ENCODE measurements at places on chromosomes 13 and 19. TPM values are rescaled to one million over a fixed set of nuclear protein-coding genes. Genes with fewer than 3 reads are reported as not detected.

Gene ZNF345
- 6.6 TPM for total RNA-seq

Gene ZNF235
- 3.6 TPM for total RNA-seq

Gene CEACAM8
- not detected for total RNA-seq

Gene CLDND2
- 0.62 TPM for total RNA-seq

Gene LILRB1
- 8.2 TPM for total RNA-seq

Gene TMEM38A
- 1.9 TPM for total RNA-seq

Gene ONECUT3
- total RNA-seq: not detected

DNA sequence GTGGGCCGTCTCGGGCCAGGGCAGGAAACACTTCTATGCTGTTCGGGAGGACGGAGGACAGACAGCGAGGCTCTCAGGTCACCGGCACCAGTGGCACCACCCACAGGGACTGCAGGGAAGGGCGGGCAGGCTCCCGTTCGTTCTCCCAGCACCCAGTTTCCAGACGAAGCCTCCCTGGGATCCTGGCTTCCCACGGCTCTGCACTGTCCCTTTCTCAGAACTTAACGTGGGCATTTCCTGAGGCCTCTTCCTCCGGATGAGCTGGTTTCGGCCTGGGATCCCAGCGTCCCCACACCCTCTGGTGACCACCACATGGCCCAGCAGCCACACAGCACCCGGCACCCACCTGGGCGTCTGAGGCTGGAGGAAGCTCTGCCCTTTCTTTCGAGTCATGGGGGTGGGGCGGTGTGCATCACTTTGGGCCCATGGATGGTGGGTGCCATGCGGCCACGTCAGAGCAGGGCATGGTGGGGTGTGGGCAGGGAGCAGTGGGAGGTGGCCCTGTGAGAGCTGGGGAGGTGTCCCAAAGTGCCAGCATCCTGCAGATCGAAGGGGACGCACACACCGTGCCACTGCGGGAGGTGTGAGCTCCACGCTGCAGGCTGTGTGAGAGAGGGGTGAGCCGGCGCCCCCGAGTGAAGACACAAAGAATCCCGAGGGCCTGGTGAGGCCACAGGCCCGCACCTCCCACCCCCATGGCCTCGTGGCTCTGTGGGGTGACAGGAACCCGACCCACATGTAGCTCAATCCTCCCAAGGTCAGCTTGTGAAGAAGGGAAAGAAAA, 38.7 kb upstream of the GRTP1 start:
- DNase-seq: no peak

DNA sequence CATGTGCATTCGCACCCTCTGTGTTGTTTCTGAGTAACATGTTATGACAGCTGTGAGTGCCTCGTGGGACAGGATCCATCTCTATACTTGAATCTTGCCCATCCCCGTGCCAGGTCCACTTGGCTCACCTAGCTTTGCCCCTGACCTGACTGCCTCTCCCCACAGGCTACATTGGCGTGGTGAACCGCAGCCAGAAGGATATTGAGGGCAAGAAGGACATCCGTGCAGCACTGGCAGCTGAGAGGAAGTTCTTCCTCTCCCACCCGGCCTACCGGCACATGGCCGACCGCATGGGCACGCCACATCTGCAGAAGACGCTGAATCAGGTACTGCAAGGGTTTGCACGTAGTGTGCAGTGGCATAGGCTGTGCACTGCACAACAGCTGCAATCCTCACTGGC, 53.2 kb downstream of the TMED1 start:
- DNase-seq: no peak

GRCh38 chr13:72647422-72647821, 80.0 kb downstream of the MZT1 start:
- DNase-seq: no peak

DNA sequence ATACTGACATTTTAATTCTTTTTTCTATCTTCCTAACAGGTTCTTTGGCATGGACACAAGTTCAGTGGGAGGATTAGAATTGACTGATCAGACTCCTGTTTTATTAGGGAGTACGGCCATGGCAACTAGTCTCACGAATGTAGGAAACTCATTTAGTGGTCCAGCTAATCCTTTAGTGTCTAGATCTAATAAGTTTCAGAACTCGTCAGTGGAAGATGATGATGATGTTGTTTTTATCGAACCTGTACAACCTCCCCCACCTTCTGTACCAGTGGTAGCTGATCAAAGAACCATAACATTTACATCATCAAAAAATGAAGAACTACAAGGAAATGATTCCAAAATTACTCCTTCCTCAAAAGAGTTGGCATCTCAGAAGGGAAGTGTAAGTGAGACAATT, 34.5 kb downstream of the ZMYM2 start:
- DNase-seq: no peak

- no peak for DNase-seq
Measured at GRCh38 chr13:101492251-101492910, 39.9 kb downstream of the ITGBL1 start.

GRCh38 chr13:94829185-94829836, 117.0 kb upstream of the SOX21 start:
- no peak for DNase-seq

DNA sequence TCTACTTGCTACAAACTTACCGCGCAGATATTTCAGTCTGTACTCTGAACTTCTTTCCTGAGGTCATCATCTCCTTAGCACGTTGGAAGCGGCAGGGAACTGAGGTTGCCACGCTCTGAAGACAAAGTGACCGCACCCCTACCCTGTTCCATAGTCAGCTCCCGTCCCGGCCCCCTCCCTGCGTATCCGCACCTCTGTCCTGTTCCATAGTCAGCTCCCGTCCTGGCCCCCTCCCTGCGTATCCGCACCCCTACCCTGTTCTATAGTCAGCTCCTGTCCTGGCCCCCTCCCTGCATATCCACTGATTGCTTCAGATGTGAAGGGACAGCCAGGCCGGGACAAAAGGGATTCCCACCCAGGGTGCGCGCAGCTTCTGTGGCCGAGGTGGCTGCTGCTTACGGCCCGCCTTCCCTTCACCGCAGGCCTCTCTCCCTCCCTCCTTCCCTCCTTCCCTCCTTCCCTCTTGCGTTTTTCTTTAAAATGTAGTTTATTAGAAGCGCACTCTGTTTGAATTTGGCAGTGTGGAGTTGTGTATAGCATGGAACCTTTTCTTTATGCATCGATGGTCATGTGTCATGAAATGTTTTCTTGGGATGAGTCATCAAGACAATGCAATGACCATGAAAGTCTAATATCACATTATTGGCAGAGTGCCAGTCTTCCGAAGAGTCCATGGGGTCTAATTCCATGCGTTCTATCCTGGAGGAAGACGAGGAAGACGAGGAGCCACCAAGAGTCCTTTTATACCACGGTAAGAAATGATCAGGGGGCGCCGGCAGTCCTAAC, 21.9 kb upstream of the NDUFS7 start:
- no peak for DNase-seq

DNA sequence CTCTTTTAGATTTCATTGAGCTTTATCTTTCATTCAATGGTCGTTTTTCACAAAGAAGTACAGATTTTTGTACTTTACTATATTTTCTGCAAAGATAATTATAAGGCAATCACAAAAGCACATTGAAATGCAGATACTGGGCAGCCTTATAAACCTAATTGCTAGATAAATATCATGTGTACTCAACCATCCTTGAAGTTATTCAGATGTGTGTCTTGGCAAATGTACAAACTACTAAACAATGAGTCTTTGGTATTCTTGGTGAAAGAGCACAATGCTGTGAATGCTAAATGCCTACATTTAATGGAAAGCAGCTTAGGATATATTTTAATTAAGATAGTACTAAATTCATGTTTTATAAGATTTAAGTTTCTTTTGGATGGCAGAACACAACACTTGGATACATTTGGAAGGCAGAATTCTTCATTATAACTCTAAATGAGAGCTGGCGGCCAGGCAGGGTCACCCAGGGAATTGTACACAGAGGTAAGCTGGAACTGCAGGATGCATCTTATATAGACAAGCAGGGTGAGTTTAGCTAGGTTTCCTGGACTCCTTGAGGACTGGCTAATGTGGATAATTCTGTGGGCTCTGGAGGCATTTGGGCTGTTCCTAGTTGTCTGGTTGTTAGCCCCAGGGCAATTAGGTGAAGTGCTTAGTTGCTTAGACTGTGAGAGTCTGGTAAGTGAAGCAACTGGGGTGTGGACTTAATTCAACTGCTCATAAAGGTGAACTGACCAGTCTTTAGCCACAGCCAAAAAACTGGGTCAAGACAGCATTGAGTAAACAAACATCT, 286.6 kb downstream of the PCDH20 start:
- DNase-seq: no peak

DNA sequence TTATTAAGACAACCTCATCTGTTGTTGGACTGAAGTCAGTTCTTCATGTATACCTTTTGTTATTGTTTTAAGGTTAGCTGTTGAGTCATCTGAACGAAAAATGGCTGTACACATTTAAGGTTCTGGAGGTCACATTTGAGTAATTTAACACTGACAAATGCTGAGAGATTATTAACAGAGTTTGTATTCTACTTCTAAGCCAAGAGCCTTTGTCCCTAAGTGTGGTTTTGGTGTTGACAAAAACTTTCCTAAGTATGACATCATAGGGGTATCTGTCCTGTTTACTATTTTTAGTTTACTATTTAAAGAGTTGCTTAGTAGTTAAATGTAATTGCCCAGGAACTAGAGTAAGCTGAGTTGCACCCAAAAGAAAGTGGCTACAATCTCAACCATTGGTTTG, 71.9 kb downstream of the CDK8 start:
- no peak for DNase-seq

DNA sequence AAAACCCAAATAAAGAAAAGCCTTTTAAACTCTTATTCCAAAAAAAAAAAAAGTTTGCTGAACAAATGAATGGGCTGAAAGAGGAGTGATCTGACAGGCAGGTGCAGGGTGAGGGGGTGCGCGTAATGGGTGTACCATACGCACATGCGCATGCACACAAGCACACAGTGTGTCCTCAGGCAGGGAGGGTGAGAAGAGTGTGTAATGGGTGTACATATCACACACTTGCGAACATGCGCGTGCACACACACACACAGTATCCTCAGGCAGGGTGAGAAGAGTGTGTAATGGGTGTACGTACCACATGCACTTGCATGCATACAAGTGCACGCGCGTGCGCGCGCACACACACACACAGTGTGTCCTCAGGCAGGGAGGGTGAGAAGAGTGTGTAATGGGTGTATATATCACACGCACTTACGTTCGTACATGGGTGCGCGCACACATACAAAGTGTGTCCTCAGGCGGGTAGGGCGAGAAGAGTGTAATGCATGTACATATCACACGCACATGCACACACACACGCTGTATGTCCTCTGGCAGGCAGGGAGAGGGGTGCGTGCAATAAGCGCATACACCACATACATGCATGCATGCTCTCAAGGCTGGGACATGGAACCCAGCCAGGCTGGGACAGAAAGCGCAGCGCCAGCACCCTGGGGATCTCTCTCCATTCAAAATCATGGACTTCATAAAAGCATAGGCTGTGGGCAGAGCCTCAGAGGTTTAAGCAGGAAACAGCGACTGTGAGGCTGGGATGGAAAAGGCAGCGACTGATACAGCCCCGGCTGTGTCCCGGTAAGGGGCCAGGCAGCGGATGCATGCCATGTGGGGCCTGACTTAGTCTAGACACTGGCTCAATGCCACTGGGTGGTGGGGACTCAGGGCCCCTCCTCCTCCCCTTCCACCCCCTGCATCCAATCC, 70.4 kb downstream of the CEBPG start:
- DNase-seq: peak; percentile 37

DNA sequence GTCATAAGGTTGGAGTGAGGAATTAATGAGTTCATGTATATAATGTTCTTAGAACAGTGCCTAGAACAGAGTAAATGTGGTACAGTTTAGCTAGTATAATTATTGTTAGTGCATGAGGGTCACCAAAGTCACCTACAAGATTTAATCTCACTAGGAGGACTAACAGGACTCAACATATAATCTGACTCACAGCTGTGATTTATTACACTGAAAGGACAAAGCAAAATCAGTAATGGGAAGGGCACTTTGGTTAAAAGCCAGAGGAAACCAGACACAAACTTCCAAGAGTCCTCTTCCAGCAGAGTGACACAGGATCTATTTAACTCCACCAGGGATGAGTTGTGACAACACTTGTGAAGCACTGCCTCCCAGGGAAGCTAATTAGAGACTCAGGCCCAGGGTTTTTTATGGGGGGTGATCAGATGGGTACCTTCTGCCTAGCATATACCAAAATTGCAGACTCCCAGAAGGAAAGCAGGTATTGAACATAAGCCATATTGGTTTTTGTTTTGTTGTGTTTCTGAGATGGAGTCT, 341.2 kb upstream of the DACH1 start:
- DNase-seq: no peak

DNA sequence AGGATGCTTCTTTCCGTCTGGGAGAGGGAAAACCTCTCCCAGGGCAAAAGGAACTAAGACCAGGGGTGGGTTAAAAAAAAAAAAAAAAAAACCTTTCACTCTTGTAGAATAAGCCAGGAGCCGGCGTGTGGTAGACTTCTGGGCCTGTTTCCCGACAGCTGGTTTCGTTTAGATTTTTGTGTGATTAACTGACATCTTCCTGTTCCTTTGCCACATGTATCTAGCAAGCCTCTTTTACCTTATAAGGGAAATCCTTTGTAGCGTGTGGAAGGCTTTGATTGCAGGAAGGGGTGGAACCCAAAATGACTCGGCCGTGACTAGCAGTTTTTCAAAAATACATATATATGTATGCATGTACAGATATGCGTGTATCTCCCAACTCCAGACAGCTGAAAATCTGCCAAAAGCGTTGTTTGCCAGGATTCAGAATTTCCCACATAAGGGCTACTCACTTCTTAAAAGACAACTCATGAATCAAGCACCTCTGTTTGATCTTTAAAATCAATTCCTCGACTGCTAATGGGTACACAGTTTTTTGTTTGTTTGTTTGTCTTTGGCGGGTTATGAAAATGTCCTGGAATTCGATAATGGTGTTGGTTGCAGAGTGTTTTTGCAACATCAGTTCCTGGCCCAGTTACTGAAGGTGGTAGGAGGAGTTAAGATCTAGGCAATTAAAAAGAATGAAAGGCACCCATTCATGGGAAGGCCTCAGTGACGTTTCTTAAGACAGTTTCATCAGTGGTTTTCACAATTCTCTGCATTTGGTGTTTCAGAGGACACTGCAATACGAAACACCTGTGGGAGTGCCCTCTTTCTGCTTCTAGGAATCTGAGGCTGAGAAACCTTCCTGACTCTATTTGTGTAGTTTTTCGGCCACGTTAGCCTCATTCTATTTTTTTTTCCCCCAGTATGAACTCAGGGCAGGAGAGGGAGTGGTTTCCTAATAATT, 2.7 kb downstream of the TPM4 start:
- DNase-seq: no peak

DNA sequence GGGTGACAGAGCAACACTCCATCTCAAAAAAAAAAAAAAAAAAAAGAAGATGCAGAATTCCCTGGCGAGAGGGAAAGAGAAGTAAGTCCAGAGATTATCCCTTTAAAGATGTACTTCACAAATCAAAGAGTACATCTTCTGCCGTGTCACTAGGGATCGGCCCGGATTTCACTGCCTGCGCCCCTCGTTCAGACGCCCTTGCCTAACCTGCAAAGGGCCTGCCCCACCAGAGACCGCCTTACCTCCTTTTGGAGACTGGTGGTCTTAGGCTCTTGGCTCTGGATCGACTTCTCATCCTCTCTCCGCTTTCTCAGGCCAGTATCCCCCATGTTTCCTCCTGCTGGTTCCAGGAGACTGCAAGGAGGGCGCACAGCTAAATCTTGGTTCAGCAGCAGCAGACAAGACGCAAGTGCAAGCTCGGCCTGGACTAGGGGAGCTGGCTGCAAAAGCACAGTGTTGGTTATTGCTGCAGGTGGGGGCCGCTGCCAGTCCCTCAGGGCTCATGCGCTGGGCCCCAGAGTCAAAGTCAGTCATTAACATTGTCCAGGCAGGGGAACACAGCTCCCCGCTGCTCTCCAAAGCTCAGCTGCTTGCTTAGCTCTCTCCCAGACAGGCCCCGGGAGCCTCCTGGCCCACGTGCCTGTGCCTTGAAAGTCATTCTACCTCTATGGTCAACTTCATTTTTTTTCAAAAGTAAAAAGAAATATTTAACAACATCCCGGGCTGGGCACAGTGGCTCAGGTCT, 1.2 kb downstream of the SLC7A9 start:
- DNase-seq: peak; percentile 48
